ENCODE measurements at places on chromosomes 11 and 22.
A peak's percentile ranks its signal among the peaks of the same experiment; 100 is the strongest.

- peak; percentile 61 for DNase-seq
These were observed 579 bp downstream of the PICALM start for GRCh38 chr11:86068138-86068871.

DNA sequence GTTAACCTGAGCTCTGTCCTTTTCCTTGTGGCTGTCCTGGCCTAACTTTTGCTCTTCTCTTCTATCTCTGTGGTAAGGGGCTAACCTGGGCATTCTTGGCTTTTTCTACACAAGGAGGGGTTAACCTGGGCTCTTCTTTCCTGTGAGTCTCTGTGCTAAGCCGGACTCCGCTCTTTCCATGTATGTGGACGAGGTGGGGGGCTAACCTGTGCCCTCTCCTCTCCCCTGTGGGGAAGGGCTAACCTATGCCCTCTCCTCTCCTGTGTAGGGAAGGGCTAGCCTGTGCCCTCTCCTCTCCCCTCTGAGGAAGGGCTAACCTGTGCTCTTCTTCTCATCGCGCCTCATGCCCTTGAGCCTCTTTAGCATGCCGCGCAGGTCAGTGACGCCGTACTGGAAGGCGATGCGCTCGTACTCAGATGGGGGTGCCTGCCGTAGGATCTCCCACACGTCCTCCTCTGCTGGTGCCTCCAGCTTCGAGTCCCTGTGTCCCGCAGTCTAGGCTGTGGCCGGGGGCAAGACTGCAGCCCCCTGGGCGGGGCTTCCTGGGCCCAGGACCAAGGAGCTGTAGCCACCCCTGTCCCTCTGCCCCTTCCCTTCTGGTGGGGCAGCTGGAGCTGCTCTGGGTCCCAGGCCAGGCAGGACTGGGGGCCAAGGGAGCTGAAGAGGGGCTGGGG is 6.5 kb downstream of the MYBPC3 start:
- no peak for DNase-seq

DNA sequence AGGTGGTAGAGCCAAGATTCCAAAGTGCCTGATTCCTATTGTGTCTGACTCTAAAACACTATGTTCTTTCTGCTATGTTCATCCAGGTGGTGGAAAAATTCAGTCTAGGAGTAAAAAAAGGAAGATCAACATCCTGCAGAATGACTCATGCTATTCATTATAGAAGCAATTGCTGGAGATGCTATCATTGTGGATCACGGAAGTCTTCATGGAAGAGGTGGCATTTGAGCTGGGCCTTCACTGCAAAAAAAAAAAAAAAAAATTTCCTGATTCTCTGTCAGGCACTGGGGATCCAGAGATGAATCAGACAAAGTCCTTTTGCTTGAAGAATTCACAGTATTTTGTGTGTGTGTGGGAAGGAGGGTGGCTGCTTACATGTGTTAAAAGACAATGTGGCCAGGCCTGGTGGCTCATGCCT is 1.4 kb upstream of the UVRAG start:
- DNase-seq, result no peak

DNA sequence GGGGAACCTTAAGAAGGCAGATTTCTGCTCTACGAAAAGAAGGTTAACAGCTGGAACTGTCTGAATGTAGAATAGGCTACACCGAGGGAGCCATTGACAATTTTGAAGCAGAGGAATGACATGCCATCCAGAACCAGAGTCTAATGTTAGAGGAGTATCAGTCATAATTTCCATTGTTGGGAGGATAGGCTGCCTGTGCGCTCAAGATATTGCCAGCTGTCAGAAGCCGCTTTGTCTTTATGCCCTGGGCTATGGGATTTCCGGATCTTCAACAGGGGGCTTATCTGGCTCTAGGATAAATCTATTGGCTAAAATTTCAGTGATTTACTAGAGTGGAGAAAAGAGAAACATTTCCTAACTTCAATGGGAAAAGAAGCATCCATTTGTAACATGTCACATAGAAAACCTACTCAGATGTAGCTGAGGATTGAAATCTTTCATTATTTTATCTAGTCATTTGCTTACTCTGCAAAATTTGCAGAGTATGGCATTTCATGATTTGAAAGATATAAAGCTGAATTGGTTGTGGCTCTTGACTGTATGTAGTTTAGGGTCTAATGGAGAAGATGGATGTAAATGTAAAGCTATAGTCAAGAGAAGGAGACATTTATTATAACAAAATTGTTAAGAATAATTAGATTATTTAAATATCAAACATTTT is 78.9 kb downstream of the ANO3 start:
- no peak for DNase-seq

DNA sequence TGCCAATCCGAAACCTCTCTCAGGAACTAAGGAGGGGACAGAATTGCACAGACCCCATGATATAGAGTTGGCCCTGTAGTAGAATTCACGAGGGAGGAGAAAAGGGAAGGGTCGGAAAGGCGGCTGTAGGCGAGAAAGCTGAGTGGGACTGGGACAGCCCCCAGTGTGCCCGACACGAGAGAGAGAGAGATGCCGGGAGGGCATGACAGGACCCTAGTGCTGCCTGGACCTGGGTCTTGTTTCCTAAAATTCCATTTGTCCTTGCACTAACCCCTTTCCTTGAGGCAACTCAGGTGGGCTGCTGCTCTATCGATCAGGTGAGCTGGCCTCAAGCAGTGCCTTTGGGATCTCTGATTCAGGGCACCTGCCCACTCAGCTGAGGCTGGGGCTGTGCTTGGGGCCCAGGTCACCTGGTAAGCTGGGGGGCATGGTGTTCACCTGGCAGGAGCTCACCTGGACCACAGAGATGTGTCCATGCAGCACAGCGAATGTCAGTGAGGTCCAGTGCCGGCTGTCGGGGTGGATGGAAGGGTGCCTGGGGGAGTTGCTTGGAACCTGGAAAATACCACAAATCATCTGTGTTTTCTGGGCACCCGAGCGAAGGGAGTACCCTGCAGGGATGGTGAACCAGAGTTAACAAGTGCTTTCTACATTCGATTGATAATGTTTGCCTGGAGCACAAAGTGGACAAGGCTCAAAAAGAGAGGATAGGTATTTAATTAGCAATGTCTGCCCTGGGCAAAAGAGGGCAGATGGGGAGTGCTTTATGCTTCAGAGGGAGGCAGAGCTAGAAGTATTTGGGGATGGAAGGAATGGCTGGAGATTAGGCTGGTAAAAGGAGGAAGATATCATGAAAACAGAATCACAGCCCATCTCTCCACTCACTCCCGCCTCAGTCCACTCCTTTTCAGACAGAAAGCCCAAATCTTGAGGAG is 61.6 kb downstream of the NAT10 start:
- no peak for DNase-seq

DNA sequence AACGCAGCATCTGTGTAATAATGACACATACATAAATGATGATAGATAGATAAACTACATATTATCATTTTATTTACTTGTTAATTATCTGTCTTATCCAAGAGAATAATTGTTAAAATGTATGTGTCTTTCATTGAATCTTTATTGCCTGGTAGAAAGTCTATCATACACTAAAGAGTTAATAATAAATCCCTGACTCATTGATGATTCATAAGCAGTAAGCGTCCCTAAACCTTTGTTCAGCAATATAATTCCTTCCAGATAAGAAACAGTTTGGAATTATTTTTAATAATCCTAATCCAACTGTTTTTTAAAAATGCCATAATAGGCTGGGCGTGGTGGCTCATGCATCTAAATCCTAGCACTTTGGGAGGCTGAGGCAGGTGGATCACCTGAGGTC is 655.6 kb upstream of the CNTN5 start:
- no peak for DNase-seq

- no peak for DNase-seq
These were observed 30.4 kb downstream of the OR6Q1 start for GRCh38 chr11:58060939-58061672.

GRCh38 chr11:64419818-64420485 is 61.0 kb downstream of the RPS6KA4 start:
- no peak for DNase-seq

GRCh38 chr22:40631925-40632324 is 4.6 kb downstream of the MRTFA start:
- DNase-seq, result no peak

- DNase-seq, result no peak
These were observed 21.8 kb downstream of the MCAM start for GRCh38 chr11:119295178-119295577.

DNA sequence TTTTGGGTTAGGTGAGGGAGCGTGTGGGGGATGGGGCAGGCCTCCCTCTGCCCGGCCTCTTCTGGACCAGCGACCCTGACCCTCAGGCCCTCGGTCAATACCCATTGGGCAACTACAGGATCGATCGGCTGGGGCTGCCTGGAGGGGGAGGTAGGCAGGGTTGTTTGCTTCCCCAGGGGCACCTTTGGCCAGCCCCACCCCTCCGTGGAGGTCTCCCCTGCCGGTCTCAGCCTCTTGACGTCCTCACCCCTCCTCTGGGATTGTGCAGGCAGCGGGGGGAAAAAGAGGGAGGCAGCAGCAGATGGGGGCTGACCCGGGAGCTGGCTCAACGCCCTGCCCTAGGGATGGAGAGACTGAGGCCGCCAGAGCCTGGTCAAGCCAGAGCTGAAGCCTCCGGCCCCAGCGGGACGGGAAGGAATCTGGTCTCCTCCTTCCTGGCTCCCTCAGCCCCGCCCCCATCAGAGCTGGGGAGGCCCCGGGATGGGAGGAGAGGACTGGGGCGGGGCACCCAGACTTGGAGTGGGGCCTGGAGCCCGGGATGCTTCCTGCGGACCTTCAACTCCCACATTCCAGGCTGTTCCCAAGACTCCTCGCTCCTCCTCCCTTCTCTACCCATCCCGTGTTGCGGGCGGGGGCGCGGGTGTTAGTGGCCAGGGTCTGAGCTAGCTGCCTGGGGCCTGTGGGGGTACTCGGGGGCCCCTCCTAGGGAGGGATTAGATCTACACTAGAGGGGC is 14.4 kb upstream of the CDC42EP1 start:
- DNase-seq, result no peak

DNA sequence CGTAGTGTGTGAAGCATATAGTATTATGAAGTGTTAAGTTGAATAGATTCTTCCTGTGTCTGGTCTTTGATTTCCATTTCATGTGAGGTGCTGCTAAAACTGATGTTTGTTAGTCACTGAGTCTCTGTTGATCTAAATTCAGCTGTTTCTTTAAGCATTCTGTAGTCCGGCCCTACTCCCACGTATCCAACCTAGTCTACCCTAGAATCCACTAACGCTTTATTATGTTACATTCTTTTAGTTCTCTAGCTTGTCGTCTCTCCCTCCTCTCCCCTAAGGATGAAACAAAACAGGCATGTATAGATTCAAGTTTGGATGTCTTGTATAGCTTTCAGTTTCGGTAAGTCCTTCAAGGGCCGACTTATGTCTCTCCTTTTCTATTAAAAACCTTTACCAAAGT is 4.1 kb downstream of the WEE1 start:
- DNase-seq, result no peak

GRCh38 chr22:36571991-36572390 is 43.0 kb upstream of the EIF3D start:
- no peak for DNase-seq

DNA sequence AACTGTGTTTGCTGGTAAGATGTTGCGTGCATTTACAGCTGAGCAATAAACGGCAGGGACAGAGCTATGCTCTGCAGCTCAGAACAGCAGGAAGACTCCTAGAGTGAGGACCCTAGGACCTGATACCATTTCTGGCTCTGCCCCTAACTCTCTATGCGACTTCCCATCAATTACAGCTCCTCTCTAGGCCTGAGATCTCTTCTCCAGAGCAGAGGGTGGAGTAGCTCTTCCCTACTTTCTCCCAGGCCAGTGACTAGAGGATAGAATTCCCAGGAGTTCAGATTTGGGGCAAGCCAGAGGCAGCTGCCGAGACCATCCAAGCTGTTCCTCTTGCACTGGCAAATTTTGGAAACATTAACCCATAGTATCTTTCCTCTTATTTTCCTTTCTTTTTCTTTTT is 12.8 kb upstream of the SCGB1A1 start:
- no peak for DNase-seq

GRCh38 chr22:39984006-39984405 is 10.7 kb upstream of the FAM83F start:
- DNase-seq, result no peak

DNA sequence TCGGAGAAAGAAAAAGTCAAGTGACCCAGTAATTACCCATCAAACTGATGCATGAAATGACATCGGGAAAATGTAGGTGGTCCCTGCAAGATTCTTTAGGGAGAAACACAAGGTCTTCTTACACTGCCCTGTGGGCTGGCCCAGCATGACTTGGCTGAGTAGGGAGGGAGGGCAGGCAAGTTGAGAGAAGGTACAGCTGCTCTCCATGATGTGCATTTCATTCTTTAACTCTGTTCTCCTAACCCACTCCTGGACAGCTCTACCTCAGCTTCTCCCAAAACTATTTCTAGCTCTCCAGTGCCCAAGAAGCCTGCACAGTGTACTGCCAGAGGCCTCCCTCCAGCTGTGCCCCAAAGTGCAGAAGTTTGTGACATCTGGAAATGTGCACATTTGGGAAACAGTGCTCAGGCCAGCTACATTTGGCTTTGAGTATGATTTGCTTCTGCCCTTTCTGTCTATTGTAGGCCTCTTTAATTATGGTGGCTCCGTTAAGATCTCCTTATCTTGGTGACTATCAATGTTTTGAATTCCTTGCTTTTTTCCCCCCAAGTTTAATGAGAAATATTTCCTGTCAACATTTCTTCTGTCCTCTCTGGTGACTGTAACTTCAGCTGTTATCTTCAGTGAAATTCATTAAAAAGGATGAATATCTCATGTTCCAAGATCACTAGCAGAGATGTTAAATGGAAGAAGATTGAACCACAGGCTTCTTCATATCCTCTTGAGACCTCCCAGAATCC is 26.7 kb upstream of the PRSS23 start:
- DNase-seq, result no peak

- DNase-seq, result no peak
These were observed 113.7 kb upstream of the BLID start for GRCh38 chr11:122229481-122230384.

- DNase-seq, result no peak
These were observed 14.6 kb upstream of the NAP1L4 start for GRCh38 chr11:3006505-3007260.

GRCh38 chr11:93817426-93818348 is 32.7 kb downstream of the VSTM5 start:
- no peak for DNase-seq

GRCh38 chr11:17233101-17233500 is 25.3 kb upstream of the PIK3C2A start:
- DNase-seq, result no peak

GRCh38 chr11:126332221-126332711 is 23.2 kb upstream of the ST3GAL4 start:
- no peak for DNase-seq

- no peak for DNase-seq
These were observed 21.2 kb upstream of the PSMA1 start for GRCh38 chr11:14541192-14541947.
